ENCODE measurements at places on chromosomes 3 and 15.

GRCh38 chr3:141044695-141045641 is 6.2 kb upstream of the SPSB4 start:
- no peak for DNase-seq

DNA sequence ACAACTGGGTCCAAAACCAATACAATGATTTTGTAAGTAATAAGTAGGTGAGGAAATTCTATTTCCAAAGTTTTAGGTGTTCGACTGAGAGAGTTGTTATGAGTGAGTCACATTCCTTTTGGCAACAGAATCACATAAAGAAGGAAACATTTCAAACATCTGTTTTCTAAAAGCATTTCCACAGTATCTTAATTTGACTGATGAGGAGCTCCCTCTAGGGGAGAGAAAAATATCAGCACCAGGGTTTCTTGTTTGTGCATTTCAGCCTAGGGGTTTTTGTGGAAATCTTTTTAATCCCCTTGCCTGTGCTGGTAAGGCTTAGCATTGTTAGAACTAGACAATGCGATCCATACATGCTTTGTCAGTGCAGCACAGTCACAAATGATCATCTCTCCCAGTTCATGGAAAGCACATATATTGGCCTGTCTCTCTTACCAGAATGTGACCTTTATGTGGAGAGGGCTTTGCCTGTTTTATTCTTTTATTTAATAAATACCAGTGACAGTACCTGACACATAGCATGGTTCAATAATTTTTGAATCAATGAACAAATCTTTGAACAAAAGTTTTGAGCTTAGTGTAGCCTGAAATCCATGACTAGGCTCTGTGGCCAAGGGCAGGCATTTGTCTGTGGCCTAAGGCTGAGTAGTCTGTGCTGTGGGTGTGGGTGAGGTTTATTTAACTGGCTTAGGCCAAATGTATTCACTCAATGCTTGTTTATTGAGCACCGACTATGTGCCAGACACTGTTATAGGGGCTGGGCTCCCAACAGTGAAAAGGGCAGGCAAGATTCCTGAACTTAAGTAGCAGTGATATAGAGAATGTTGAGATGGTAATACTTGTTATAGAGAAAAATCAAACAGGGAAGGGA is 21.1 kb upstream of the IQCF6 start:
- no peak for DNase-seq

- DNase-seq, result no peak
Observed at GRCh38 chr15:98232761-98233160, 272.3 kb downstream of the ARRDC4 start.

GRCh38 chr3:13190378-13190765 is 117.1 kb upstream of the IQSEC1 start:
- no peak for DNase-seq

DNA sequence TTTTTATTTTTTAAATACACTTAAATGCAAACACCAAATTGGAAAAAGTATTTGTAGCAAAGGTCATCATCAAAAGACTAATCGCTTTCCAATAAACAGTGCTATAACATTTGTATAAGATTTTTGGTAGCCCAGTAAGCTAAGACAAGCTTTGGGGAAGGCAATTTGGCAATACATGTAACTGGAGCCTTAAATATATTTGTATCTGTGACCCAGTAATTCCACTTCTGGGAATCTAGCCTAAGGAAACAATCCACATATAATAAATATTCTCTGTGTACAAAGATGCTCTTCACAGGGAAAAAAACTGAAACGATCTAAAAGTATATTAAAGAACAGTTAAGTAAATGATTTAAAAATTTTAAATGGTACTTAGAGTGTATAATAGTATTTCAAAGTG is 65.5 kb upstream of the TJP1 start:
- DNase-seq, result no peak

DNA sequence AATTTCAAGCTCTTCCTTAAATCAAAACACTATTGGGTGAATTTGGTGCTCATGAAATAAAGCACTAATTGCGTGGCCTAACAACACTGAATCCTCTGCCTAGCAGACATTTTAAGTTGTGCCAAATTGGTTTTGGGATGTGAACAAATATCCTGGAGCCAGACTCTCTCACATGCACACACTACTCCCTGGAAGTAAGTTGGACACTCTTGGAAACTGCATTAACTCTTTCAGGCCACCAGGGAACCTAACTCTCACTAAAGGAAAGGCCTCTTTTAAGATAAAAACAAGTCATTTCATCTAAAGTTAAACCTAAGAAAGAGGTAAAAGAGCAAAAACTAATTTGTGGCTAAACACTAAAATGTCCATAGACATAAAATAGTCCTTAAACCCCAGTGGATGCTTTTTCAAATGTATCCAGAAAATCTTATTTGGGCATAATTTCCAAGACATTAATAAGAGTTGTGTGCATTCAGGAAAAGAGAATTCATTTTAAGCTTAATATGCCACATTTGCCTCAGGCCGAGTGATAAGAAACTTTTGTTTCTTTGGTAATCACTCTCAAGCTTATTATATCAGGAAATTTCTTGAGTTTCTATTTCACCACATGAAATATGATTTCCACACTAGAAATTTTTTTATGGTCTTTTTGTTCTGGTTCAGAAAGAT is 61.8 kb downstream of the ZBTB20 start:
- DNase-seq, result no peak

GRCh38 chr15:92082006-92082843 is 228.7 kb downstream of the SLCO3A1 start:
- peak; percentile 19 for DNase-seq

- DNase-seq, result no peak
Observed at GRCh38 chr15:66753687-66754377, 51.8 kb downstream of the SMAD6 start.

DNA sequence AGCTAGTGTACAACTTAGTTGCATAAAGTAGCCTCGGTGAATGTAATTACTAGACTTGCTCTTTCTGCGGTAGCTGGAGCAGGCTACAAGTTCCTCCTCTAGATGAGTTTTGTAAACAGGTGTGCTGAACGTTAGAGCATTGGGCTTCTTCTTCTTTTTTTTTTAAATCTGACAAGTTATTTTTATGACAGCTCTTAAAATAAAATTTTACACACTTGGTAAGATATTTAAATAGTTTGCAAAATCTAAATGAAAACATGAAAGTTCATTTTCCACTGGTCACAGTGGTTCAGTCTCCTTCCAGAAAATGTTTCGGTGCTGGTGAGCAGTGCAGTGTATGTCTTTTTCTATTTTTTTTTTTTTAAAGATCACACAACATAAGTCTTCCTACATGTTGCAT is 3.0 kb downstream of the CCR9 start:
- no peak for DNase-seq

DNA sequence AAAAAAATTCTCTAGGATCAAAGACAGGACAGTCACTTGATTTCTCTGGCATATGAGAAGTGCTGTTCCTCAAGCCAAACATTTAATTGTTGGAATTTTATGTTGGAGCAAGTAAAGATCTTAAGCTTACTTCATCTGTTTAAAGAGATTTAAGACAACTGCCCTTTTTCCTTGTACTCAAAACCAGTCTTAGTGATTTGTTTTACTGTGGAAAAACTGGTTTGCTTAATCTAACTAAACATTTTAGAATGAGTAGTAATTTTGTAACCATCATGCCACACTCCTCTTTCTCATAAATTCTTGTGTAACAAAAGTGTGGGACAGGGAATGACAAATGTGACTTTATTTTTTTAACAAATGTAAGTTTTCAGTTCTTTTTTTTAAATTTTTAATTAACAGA is 18.4 kb downstream of the PRKCI start:
- no peak for DNase-seq

GRCh38 chr15:96720656-96721055 is 390.2 kb downstream of the NR2F2 start:
- DNase-seq, result no peak

- DNase-seq, result no peak
Observed at GRCh38 chr3:129855832-129856419, 37.6 kb downstream of the TMCC1 start.

GRCh38 chr3:177451301-177451750 is 254.0 kb upstream of the TBL1XR1 start:
- no peak for DNase-seq

DNA sequence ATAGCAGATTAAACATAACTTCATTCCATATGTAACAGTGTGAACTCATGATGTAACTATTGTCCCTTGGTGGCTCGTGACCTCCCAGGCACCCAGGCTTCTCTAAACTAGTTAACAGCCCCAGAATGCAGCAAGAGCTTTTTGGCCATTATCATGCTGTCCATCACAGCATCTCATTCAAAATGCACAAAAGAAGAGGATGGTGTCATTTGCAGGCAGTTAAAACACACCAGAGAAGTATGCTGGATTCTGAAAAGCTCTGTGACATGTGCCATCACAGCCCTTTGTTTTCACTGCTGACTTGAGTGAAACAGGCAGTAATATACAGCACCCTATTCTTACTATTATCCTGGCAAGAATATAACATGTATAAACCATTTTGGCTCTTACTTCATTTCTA is 117.6 kb upstream of the CHMP2B start:
- DNase-seq, result no peak

DNA sequence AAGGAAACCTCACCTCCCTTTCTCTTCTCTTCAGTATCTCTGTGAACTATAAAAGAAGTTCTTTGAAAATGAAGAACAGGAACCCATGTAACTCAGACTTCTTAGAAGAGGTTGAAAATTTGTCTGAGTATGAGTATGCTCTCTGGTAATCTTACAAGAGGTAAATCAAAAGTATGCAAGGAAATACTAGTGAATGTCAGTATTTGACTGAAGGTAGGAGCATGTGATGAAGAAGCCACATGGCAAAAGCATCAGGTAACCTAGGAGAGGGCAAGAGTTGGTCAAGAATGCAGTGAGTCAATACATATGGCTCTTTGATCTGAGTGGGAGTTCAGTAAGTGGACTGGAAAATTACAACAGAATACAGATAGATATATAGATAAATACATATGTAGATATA is 133.0 kb upstream of the NECTIN3 start:
- DNase-seq, result no peak

GRCh38 chr15:35061825-35062737 is 23.0 kb downstream of the NANOGP8 start:
- DNase-seq, result no peak

GRCh38 chr3:58799271-58799670 is 132.7 kb upstream of the FAM3D start:
- no peak for DNase-seq

- no peak for DNase-seq
Observed at GRCh38 chr3:56700151-56700550, 17.1 kb upstream of the TASOR start.

- no peak for DNase-seq
Observed at GRCh38 chr3:64554096-64554920, 133.5 kb downstream of the ADAMTS9 start.

- DNase-seq, result no peak
Observed at GRCh38 chr3:10743366-10744097, 72.5 kb upstream of the SLC6A11 start.

- no peak for DNase-seq
Observed at GRCh38 chr3:9649791-9650521, 651 bp downstream of the MTMR14 start.

DNA sequence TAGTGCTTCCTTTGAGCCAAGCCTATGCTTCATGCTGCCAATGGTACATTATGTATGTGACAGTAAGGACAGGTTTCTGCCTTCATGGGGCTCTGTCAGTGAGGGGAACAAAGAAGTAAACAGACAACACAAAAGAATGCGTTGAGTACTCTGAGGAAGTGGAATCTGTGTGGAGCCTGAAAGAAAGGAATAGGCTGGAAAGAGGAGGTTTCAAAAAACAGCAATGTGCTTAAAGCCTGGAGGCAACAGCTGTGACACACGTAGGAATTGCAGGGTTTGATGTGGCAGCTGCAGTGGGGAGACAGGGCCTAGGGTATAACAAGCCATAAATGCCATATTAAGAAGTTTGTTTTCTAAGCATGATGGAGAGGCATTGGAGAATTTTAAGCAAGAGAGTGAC is 316.7 kb downstream of the CLSTN2 start:
- no peak for DNase-seq

GRCh38 chr3:3629911-3630310 is 169.3 kb upstream of the LRRN1 start:
- no peak for DNase-seq

DNA sequence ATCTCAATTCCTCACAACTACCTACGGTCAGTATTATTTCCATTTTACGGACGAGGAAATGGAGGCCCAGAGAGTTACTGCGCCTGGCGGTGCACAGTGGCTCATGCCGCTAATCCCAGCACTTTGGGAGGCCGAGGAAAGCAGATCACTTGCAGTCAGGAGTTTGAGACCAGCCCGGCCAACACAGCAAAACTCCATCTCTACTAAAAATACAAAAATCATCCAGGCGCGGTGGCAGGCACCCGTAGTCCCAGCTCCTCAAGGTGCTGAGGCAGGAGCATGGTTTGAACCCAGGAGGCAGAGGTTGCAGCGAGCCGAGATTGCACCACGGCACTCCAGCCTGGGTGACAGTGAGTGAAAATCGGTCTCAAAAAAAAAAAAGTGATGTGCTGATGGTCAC is 187.3 kb downstream of the XXYLT1 start:
- no peak for DNase-seq

DNA sequence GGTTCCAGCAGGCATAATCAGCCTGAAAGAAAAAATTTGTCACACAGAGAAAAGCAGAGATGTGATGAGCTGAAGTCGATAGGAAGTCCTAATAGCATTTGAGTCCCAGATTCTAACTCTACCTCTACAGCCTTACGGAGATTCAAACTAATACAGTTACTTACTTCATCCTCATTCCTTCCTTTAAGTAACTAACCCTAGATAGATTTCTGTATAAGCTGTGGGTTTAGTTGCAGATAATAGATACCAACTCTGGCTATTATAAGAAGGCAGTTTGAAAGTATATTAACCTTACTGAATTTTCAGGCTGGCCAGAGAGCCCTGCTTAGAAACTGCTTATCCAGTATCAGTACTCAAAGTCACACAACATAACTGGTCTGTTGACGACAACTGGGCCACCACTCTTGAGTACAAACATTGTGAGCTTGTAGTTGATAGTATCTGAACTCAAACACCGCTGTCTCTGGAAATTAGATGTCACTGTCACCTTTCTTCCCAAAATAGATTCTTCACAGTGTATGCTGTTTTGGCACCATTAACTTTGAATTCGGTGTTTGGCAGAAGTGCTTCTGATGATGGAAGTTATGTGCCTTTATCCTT is 484.3 kb downstream of the DIPK2A start:
- no peak for DNase-seq

DNA sequence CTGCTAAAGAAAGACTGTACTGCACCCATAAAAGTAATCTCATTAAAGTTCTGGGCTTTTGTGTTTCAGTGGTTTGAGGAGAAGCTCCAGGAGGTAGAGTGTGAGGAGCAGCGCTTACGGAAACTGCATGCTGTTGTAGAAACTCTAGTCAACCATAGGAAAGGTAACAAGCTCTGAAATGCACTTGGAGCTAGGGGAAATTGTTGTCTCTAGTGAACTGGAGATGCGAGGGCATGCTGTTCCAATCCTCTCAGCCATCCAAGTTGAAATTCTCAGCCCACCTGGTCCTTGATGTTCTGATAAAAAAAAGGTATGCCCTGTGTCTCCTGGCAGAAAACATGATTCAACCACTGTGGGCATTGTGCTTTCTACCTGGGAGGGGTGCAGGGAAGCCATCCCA is 21.4 kb upstream of the SNX22 start:
- DNase-seq, result no peak

DNA sequence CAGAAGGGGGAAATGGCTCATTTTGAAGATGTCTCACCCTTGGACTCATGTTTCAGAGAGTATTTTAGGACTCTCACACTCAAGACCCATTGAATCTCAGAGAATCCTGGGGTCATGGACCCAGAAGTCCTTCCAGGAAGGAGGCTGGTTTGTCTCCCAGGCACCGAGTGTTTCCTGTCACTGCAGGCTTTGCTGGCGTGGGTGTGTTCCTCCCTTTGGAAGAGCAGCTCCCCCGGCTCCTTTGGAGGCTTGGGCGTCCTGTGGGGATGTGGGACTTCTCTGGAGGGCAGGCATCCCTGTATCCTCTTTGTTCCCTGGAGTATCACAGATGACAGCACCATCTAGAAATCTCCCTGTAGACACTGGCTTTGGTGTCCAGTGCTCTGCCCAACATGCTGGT is 40.0 kb downstream of the DNAH1 start:
- DNase-seq, result no peak

Measured in NCI-H187 treated with DMSO at 0.1 percent for 48 hours (cell line).